ENCODE measurements at places on chromosomes 1 and 21.

DNA sequence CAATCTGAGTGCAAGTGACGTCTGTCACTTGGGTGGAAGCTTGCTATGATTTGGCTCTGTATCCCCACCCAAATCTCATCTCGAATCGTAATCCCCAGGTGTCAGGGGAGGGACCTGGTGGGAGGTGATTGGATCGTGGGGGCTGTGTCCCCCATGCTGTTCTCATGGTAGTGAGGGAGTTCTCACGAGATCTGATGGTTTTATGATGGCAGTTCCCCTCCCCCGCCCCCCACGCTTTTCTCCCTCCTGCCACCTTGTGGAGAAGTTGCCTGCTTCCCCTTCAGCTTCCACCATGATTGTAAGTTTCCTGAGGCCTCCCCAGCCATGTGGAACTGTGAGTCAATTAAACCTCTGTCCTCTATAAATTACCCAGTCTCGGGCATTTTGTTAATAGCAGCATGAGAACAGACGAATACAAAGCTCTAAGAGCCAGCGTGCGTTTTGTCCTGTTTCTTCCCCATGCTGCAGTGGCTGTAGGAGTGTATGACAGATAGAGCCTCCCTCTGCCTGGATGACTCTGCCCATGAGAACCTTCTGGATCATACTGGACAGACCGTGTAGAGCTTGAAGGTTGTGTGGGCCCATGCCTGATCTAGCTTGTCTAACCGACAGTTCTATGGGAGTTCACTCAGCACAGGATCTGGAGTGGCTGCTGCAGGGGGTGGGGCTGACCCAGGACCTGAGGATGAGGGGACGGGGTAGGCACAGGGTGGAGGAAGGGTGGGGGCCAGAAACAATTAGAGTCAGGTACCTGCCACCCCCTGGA is 139.7 kb upstream of the ERRFI1 start:
- DNase-seq = peak; percentile 10

DNA sequence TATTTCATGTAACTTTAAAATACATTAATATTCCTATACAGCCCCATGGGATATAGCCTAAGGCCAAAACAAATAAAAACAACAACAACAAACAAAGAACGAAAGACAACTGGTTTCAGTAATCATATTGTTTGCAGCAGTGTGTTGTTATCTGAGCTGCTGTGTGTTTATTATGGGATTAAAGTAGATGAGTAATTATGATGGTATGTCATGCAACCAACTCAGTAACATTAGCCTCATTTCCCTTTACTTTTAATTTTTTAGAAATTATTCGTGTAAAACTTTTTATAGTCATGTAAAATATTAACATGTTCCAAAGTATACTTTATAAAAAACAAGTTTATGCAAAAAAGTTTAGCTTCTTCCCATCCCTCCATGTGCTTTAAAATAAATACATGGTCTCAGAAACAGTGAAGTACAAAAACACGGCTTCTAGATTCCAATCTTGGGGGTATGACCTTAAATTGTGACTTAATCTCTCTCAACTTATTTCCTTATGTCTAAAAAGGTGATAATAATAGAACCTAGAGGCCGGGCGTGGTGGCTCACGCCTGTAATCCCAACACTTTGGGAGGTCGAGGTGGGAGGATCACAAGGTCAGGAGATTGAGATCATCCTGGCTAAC is 176.1 kb downstream of the SLC45A1 start:
- no peak for DNase-seq

- no peak for DNase-seq
Measured at GRCh38 chr1:224718470-224719053, 102.4 kb downstream of the CNIH3 start.

GRCh38 chr21:39581414-39581813 is 31.3 kb upstream of the B3GALT5 start:
- DNase-seq = no peak

DNA sequence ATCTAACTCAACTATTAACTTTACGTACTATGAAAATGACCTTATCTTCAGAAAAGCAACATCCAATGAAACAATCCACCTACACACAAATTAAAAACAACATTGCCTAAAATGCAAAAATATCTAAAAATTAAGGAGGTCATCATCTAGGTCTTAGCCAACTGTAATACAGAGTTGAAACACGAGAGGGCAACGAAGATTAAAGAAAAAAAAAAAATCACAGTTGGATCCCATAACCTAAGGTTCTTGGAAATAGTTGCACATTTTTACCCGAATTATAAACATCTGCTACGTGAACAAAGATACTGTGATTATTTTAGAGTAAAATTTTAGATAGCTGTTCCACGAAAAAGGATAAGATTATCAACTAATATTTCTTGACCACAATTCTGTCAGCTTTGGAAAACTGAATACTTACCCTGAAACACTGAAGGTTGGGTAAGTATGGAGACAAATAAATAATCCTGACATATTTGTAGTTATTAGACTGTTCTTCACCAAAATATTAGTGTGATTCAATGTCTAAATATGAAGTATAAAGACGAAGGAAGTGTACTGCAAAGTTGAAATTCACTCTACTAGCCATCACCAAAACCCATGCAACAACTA is 88.0 kb upstream of the AK4 start:
- peak; percentile 65 for DNase-seq

GRCh38 chr1:230313453-230314141 is 112.5 kb downstream of the PGBD5 start:
- no peak for DNase-seq

DNA sequence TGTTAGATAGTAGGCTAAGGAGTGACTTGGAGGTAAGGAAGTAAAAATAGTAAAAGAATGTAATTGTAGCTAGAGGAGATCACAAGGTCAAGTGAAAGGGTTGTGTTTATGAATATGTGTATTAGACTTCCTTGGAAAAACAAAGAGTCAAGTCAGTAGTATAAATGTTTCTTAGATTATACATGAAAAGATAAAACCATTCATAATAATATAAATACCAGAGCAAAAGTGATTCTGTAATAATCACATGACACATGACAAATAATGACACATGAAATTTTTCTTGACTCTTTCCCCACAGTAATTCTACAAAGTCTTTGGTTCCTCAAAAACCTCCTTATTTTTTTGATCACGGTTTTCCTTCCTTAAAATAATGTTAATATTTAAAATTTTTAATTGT is 56.4 kb downstream of the IVNS1ABP start:
- no peak for DNase-seq

DNA sequence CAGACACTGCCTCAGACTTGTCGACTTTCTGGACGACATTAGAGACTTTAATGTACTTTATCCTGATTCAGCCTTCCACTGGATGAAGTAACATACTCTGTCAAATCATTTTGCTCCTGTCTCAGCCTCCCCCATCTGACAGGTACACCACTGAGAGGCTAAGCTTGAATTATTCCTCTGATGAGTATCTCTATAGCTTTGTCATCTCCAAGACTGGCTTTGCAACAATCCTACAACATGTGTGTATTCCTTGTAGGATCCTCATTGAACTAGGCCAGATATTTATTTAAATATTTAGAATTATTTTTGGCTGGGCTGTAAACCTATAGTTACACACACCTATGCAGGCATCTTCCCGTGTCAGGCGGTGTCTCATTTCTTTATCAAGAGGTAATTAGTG is 1.1 kb upstream of the TRIM58 start:
- DNase-seq = no peak
